ENCODE measurements at places on chromosomes 3 and 15. TPM values are rescaled to one million over a fixed set of nuclear protein-coding genes. Genes with fewer than 3 reads are reported as not detected.

TPM1 gene
- total RNA-seq: 1,497 TPM

DNA sequence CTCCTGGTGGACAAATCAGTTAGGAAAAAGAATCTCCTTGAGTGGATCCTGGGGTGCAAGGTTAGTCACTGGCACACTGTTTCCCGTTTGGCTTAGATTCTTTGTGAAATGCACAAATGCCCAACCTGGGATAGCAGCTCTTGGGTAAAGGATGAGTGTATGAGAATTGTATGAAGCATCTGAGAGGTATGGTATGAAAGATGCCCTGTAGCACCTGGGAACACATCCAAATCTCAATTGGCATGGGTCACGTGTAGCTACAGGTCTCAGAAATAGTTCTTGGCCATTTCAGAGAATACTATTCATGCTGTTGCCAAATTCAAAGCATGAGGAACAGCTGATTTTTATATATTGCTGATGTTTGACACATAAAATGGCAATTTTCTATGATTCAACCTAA, 84.3 kb downstream of the KCNH8 start:
- no peak overlapping the region for H3K27ac ChIP-seq
- H3K36me3 ChIP-seq: no peaks in the 10 kb centered on the region
- no peak for DNase-seq
- no peaks in the 10 kb centered on the region for H3K4me1 ChIP-seq
- no peaks in the 10 kb centered on the region for H3K27me3 ChIP-seq

GRCh38 chr3:156577736-156578135, 22.8 kb upstream of the SSR3 start:
- H3K27me3 ChIP-seq: no peaks in the 10 kb centered on the region
- no peak overlapping the region for H3K4me3 ChIP-seq
- no peaks in the 10 kb centered on the region for H3K36me3 ChIP-seq
- no peak overlapping the region for H3K27ac ChIP-seq

GRCh38 chr15:66846031-66846430, 144.0 kb downstream of the SMAD6 start:
- no peak for DNase-seq
- H3K36me3 ChIP-seq: no peaks in the 10 kb centered on the region
- no peaks in the 10 kb centered on the region for H3K27me3 ChIP-seq
- no peak overlapping the region for H3K4me3 ChIP-seq
- no peak overlapping the region for H3K27ac ChIP-seq

- H3K36me3 ChIP-seq: peaks cover 2% of the 10 kb centered on the region
- no peaks in the 10 kb centered on the region for H3K4me1 ChIP-seq
- no peak overlapping the region for H3K4me3 ChIP-seq
- DNase-seq: no peak
- no peak overlapping the region for H3K27ac ChIP-seq
Observed at GRCh38 chr3:11826628-11827265, 19.9 kb downstream of the TAMM41 start.

DNA sequence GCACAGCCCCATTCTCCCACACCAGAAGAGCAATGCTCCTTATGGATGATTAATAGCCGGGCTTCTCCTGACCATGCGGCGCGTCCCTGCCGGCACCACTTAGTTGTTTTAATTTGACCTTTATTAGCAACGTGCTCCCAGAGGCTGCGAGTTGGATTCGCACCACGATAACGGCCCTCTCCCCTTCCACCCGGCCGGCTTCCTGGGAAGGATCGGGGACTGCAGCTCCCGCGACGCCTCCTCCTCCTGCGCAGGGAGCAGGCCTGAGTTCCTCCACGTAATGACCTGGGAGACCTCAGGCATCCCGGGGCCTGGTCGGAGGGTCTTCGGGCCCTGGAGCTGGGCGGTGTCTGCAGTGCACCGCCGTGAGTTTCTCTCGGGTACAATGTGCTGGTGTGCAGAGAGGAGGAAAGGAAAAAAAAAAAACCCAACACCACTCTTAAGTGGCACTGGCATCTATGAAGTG, 243.3 kb upstream of the TOPAZ1 start:
- no peaks in the 10 kb centered on the region for H3K27me3 ChIP-seq
- H3K4me3 ChIP-seq: peak overlapping the region; percentile 55

GRCh38 chr3:113279686-113280085, 68.3 kb downstream of the BOC start:
- no peak overlapping the region for H3K4me3 ChIP-seq
- no peaks in the 10 kb centered on the region for H3K4me1 ChIP-seq
- no peak overlapping the region for H3K27ac ChIP-seq
- no peaks in the 10 kb centered on the region for H3K27me3 ChIP-seq
- no peaks in the 10 kb centered on the region for H3K36me3 ChIP-seq

DNA sequence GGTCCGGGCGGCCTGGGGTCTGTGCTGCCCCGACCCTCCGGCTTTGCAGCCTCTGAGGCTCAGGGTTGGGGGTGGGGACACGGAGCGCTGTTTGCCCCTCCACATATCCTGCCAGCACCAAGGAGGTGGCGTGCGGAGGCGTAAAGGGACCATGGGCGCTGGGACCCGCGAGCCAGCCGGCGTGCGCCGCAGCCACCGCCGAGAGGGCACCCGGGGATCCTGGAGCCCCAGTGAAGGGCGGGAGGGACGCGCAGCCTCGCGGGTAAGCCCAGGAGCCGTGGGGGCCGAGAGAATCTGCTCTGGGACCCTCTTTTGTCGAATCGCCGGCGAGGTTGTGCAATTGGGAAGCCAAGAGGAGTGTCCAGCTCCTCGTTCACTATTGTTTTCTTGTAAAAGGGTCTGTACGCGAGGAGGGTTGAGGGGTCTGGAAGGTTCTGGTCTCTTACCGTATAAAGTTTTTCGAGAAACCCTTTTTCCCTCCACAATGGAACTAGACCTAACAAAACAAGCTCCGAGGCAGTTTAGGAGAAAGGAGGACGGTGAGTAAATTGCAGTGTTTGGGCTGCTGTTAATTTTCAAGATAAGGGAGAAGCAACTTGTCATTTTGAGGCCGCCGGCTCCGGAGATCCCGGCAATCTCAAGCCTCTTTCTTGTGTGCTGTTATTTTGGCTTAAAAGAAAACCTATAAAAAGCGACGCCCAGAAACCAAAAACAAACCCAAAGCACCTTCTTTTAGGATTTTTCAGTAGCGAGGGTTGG, 29.9 kb upstream of the ST3GAL6 start:
- no peaks in the 10 kb centered on the region for H3K4me1 ChIP-seq
- H3K27me3 ChIP-seq: no peaks in the 10 kb centered on the region
- H3K36me3 ChIP-seq: no peaks in the 10 kb centered on the region
- DNase-seq: peak; percentile 67
- peak overlapping the region; percentile 69 for H3K4me3 ChIP-seq

- no peak overlapping the region for H3K27ac ChIP-seq
- no peak overlapping the region for H3K4me3 ChIP-seq
- H3K4me1 ChIP-seq: no peaks in the 10 kb centered on the region
- H3K27me3 ChIP-seq: no peaks in the 10 kb centered on the region
- peaks cover 3% of the 10 kb centered on the region for H3K36me3 ChIP-seq
Observed at GRCh38 chr15:50500352-50500751, 46.1 kb downstream of the USP50 start.

Data from aorta (tissue), 5 donors.